ENCODE measurements at places on chromosomes 16 and 17. TPM values are rescaled to one million over a fixed set of nuclear protein-coding genes. Genes with fewer than 3 reads are reported as not detected.

DNA sequence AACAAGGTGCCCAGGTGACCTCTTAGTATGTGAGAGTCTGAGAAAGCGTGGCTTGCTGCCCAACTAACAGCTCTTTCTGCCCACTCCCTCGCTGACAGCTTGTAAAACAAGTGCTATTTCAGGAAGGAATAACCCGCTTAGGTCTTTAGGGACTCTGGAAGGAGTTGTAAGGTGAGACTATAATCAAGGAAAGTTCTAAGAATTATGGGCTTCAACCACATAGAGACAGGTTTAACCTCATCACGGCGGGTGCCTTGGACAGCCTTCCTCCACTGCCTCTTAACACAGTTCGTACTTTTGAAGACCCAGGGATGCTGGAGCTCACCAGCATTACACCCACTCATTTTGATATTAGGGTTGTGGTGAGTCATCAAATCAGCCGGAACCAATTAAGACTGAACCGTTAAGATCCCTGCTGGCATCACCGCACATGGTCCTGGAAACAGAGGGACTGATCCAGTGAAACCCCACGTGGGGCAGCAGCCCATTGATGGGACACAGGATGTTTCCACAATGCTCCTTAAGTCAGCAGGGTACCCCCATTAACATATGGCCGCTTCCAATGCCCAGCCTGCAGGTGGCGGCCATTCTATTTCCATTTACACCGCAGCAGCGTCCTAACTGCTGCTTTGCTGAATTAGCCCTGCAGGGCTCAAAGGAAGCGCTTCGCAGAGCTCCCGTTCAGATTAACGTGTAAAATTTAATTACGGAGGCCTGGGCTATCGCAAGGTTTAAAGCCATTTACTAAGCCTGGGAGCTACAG lies 176.6 kb upstream of the SDK2 start:
- H3K27ac ChIP-seq = no peak overlapping the region
- no peaks in the 10 kb centered on the region for H3K36me3 ChIP-seq
- H3K27me3 ChIP-seq = no peaks in the 10 kb centered on the region

- peaks cover 7% of the 10 kb centered on the region for H3K4me1 ChIP-seq
- H3K36me3 ChIP-seq = no peaks in the 10 kb centered on the region
- no peak for DNase-seq
- H3K27ac ChIP-seq = no peak overlapping the region
- H3K4me3 ChIP-seq = no peak overlapping the region
Observed at GRCh38 chr17:1930337-1930645, 94.8 kb downstream of the RTN4RL1 start.

- no peak overlapping the region for H3K4me3 ChIP-seq
- peak; percentile 29 for DNase-seq
- H3K4me1 ChIP-seq = peaks cover 4% of the 10 kb centered on the region
- H3K27ac ChIP-seq = no peak overlapping the region
Observed at GRCh38 chr16:11053916-11054460, 109.6 kb downstream of the CLEC16A start.

- no peak overlapping the region for H3K27ac ChIP-seq
- DNase-seq = no peak
- no peaks in the 10 kb centered on the region for H3K27me3 ChIP-seq
Observed at GRCh38 chr17:74752822-74753401, 4.5 kb downstream of the NHERF1 start.

DNA sequence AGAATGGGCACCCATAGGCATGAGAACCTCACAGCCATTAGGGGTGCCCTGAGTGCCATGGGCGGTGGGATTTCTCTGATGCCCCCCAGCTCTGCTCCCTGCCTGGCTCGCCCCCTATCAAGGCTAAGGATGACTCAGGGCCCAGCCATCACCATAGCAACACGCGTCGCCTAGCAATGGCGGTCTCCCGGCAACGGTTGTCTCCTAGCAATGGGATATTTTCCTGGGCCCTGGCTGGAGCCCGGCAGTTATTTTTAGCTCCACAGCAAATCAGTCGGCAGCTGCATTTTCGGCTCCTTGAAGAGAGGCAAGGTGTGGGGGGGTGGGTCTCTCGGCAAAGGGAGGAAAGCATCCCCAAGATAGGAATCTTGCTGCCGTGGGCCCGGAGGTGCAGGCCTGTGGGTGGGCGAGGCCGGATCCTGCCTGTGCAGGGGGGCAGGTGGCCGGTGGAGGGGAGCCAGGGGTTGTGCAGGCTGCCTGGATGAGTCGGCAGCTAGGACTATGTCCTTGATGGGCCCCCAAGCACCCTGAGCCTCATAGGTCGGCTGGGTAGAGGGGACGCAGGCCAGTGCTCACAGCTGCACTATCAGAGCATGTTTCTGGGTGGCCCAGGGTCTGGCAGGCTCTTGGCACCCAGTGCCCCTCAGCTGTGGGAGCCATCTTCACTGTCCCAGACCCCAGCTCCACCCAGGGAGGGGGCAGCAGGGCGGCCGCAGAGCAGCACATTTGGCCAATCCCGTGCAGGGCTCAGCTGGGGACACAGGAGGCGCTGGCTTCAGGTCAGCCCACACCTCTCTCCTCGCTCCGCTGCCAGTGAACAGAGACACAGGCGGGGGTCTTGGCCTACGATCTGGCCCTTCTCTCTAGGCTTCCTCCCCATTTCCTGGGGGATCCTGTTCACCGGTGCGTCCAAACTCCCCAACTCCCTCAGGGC lies 4.2 kb upstream of the FBXL16 start:
- DNase-seq = no peak
- peaks cover 4% of the 10 kb centered on the region for H3K4me1 ChIP-seq
- no peaks in the 10 kb centered on the region for H3K36me3 ChIP-seq
- H3K27ac ChIP-seq = no peak overlapping the region

PRAC1 gene
- total RNA-seq = not detected

All from upper lobe of right lung (tissue), 1 donor.